ENCODE measurements at places on chromosomes 4 and X.

GRCh38 chr4:78669453-78669852 is 106.7 kb upstream of the BMP2K start:
- no peak for DNase-seq

DNA sequence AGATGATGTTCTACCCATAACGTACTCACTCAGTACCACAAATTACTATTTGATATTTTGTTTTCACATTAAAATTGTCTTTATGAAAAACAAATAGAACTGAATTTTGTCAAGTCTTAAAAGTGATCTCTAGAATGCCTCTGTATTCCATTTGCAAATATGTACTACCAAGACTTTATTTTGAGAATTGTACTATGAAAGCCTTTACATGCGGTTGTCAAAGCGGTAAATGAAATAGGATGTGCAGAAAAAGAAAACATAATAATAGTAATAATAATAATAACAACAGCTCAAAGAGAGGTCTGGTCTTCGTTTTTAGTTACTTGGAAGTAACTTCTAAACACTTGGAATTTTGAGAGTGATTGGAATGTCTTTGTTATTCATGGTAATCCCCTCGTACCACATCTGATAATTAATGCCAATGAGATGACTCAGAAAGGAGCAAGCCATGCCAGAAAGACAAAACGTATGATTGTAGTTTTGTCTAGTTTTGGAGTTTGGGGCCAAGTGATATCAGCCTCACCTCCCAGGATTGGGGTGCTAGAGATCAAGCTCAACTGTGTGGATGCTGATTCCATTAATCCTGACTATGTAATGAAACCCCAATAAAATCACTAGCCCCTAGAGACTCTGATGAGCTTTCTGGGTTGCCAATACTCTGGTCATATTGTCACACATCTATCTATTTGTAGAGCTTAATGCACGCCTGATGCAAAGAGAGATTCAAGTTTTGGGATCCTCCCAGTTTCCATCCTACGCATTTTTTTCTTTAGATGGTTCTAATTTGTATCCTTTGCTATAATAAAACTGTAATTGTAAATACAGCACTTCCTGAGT is 20.2 kb upstream of the CTSO start:
- DNase-seq, result no peak

DNA sequence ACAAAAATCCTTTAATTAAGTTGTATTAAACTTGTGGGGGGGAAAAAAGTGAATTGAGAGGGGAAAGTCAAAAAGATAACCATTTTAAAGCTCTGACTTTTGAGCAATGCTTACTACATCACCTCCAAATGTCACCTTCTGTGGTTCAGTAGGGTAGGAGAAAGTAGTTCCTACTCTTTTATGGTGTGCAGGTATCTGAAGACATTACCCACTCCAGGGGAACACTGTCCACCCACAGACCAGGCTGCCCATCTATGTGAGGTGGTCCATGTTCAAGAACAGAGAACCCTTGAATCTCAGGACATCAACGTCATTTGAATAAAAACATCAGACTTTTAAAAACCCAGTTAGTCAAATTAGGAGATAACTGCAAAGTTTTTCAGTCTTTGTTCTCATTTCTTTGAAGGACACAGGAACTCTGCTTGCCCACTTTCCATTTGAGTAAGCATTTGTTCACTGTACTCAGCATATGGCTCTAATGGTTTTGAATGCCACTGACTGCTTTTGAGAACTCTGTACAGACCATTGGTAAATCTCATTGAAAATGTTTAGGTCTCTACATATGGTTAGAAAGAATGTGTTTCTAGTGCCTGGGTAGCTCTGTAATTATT is 18.4 kb downstream of the NMU start:
- no peak for DNase-seq

GRCh38 chrX:15160558-15161095 is 109.3 kb downstream of the ASB9 start:
- DNase-seq, result no peak

GRCh38 chr4:76622717-76623116 is 187.7 kb downstream of the SHROOM3 start:
- DNase-seq, result no peak

DNA sequence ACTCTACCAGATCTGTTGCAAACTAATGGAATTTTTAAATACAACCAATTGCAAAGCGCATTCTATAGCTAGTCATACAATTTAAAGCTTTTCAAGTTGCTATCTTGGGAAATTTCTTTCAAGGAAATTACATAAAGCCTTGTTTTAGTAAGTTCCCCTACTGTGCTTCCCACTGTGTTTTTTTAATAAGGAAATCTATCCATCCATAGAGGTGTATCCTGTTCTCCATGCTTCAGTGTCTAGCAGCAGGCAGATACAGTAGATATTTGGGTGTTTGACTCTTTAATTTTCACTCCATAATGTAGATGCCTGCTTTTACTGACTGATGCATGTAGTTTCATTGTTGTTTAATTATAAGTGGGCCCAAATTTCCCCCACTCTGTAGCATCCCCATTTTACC is 171.6 kb upstream of the POU3F4 start:
- DNase-seq, result no peak

DNA sequence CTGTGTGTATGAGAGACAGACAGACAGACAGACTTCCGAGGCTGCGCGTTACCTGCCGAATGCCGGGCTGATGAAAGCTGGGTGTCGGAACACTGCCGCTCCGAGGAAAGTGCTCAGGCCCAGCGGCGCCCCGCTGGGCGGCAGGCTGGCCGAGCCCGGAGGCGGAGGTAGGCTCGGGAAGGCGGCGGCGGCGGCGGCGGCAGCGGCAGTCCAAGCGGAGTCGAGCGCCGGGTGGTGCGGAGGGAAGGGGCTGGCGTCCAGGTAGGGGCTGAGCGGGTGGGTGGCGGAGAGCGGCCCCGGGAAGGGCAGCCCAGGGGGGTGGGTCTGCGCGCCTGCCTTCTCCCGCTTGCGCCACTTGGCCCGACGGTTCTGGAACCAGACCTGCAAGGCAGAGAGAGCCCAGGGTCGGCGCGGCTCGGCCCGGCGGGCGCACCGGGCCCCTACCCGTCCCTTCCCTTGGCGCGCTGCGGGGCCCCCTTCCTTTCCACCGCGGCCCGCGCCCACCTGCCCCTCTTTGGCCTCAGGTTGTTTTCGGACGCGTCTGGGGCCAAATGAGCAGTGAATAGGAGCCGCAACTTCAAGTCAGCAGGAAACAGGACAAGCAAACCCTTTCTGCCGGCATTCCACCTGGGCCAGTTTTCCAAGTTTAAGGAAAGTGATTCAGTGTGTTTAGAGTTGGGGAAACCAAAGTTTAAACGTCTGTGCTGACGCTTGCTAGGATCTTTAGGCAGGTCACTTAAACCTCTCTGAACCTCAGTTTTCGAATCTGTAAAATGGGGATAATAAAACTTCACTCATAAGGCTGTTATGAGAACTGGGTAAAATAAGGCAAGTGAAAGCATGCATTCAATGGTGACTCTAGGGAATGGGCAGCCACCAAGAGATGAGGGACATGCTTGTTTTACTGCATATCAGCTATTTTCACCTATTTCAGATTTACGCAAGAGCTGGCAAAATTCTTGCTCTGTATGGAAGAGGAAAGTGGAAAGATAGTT is 8.4 kb downstream of the ARX start:
- no peak for DNase-seq

DNA sequence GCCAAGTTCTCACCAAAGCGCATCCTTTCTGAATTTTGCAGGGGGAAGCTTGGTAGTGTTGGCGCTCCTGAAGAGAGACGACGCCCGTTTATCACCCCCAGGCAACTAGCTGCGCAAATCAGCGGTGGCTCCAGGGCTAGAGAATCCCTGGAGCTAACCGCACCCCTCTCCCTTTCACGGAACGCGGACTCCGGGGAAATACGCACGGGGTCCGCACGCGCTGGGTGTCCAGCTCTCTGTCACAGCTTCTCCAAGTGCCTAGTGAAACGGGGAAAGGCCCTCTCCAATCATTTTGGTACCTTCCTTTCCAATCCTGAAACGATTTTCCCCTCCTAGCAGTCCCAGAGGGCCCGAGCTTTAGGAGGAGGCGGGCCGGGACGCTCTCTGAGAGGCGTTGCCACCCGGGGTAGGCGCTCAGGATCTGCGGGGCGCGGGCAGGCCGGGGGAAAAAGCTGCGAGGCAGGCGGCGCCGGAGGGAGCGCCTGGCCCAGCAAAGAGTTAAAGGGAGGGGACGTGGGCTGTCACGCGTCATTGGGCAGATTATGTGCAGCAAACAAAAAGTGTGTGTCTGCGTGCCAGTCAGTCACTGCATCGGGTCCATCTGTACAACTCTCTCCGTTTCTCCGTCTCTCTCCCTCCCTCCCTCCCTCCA is at the start of gene PRDM8:
TSS of gene PRDM8 (plus strand) at position 582 of the 652 bp plus-strand sequence. CDS start 2,578 bp downstream, outside the sequence.
- DNase-seq, result no peak

DNA sequence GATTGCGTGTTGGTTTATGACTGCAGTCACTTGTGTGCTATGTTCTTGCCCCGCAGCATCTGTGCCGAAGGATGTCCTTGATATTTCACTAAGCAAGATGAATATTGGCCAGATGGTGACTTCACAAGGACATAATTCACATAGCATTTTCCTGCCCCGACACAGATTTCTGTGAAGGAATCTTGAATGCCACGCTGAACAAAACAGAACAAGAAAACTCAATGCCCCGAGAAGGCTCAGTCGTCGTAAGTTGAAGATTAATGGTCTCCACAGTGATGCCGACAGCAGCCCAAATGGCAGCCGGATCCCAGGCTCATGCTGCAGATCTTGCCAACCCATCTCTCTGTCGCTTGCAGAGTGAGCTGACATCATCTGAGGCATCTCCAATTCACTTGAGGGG is 145.9 kb downstream of the CPEB2 start:
- no peak for DNase-seq

GRCh38 chr4:76772498-76773106 is 125.3 kb downstream of the SOWAHB start:
- DNase-seq, result no peak

DNA sequence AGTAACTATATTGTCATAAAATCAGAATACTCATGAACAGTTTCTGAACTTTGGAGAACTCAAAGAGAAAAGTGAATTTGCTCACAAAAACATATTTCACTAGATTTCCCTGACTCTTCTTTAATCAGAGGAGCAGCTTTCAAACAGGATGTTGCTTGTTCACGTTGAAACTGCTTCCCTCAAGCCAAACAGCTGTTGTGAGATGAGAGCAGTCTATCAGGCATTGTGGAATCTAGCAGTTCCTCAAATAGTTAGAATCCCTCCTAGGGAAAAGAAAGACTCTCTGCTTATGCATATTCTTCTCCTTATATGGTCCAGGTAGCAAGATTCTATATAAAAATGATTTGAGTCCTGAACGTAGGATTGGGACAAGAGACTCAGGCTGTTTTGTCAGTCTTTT is 1012.1 kb downstream of the FAM133A start:
- DNase-seq, result no peak

DNA sequence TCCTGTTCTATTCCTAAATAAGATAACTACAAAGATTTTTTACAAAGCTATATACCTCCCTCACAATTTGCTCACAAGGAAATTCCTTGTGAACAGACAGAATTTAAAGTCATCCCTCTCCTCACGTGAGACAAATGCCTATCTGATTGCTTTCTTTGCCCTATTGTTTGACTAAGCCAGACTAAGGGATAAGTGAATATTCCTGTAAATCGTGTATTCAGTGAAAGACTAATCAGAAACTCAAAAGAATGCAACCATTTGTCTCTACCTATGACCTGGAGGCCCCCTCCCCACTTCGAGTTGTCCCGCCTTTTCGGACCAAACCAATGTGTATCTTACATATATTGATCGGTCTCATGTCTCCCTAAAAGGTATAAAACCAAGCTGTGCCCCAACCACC is 15.3 kb upstream of the ZBTB33 start:
- DNase-seq, result no peak

- no peak for DNase-seq
These were observed 57.0 kb downstream of the SORBS2 start for GRCh38 chr4:185754961-185755360.

GRCh38 chr4:94442251-94442650 is 9.5 kb upstream of the PDLIM5 start:
- DNase-seq, result no peak

DNA sequence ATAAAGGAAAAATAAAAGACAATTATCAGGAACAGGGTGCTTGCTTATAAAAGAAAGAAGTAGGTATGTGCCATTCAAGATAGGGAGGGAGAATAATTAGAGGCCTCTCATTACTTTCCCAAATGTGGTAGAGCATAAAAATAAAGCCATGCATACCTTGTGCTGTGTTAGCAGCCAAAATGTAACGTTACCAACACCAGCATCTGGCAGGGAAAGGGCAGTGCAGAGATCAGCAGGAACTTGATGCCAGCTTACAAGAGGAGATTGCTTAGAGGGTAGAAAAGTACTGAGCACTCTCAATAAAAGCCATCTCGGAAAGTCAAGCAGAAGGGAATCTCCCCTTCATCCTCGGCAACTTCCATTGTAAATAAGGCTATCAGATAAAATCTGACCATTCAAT is 195.6 kb downstream of the RASL11B start:
- no peak for DNase-seq

DNA sequence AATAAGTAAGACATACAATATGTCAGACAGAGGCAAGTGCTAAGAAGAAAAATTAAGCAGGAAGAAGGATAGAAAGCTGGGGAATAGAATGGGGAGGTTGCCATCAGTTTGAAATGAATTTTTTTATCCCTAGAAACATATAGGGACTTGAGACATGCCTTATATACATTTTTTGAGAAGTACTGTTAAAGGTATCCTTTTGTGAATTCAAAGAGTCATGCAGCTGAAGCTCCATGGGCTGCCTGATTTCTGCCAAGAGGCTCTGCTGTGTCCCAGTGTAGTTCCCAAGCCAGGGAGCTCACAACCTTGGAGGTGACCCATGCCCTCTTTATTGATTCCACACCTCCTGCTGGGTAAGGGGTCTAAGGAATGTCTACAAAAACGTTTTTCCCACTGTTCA is 564.6 kb upstream of the DIPK2B start:
- no peak for DNase-seq

DNA sequence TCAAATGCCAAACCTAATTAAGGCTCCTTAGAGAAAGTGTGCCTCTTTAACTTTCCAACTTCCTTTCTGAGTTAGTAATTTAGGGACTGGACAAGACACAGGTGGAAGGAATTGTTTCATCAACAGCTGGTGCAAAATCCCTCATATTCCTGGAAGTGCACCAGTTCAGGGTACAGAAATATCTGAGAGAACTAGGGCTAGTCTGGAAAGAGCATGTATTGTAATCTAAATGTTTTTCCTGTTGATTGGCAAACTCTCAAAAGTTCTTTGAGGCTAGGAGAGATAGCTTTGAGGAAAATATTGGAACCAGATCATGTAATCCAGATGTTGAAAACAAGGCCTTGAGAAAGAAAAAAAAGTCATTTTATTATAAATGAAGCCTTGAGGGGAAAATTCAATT is 98.1 kb upstream of the C1GALT1C1 start:
- no peak for DNase-seq

GRCh38 chr4:179110356-179110755 is 1668.1 kb upstream of the AGA start:
- no peak for DNase-seq

- no peak for DNase-seq
These were observed 108.4 kb upstream of the ATXN3L start for GRCh38 chrX:13428053-13428786.

DNA sequence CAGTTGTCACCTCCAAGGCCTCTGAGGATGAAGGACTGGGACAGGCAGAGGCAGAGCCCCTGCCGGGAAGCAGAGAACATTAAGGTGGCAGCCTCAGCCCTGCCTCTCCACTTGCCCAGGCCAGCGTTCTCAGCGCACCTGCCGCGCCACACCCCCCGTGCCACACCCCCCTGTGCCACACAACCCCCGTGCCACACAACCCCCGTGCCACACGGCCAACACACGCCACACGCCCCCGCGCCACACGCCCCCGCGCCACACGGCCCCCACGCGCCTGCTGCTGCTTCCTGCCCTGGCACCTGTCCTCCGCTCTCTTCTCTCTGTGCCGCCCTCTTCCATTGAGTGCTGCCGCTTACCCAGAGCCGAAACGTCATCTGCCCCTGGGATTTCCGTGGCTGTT is 58.0 kb upstream of the ZFP42 start:
- DNase-seq, result no peak

GRCh38 chrX:102067966-102068723 is 57.3 kb upstream of the TCEAL2 start:
- DNase-seq, result peak; percentile 0

Data from SW 1271 (cell line).